NCI-H2081 (cell line): ENCODE measurements at places on chromosomes 6 and 20.

DNA sequence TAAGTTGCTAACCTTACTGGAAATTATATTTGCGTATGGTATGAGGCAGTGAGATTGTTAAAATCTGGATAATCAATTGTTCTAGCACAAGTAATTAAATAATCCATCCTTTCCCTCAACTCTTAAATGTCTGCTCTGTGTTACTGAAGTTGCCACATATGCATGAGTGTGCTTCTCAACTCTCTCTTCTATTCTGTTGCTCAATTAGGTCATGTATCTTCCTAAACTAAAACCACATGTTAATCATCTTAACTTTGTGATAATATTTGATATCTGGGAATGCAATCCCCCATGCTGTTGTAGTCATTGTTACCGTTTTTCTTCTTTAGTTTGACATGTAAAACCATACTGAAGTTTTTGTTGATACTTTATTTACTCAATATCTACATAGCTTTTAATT, 63.5 kb upstream of the STMND1 start:
- DNase-seq = no peak

GRCh38 chr6:88164061-88164460, 2.1 kb downstream of the CNR1 start:
- no peak for DNase-seq

GRCh38 chr6:5724911-5725310, 281.8 kb downstream of the NRN1 start:
- no peak for DNase-seq

DNA sequence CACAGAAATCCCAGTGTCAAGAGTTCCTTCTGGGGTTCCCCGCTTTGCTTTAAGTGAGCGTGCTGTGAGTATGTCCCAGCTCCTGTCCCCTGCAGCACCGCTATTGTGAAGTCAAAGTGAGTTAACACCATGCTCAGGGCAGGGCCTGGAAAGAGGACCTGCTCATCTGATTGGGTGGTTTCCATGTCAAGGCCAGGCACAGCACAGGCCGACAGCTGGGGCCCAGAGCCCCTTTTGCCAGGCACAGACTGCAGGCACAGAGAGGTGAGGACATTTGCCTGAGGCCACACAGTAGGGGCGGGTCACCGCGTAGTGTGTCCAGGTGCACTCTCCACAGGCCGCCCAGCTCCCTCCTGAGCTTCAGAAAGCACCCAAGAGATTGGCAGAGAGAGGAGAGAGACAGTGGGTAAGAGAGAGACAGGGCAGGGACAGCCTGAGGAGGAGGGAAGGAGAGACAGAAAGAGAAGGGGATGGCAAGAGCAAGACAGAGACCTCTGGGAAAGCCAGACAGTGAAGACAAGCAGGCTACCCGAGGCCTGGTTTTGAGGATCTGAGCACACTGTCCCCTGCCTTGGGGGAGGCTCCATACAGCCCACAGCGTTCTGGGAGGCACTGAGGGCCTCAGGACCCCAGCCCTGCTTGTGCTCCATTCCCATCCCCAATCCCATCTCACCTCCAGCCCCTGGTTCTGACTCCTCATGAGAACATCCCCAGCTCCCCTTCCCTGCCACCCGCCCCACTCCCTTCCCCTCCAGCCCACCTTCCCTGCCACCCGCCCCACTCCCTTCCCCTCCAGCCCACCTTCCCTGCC, 6.5 kb upstream of the BPIFB1 start:
- DNase-seq = no peak

GRCh38 chr6:156062091-156062563, 606.5 kb upstream of the NOX3 start:
- no peak for DNase-seq

GRCh38 chr6:102398788-102399390, 1005.4 kb downstream of the GRIK2 start:
- no peak for DNase-seq

DNA sequence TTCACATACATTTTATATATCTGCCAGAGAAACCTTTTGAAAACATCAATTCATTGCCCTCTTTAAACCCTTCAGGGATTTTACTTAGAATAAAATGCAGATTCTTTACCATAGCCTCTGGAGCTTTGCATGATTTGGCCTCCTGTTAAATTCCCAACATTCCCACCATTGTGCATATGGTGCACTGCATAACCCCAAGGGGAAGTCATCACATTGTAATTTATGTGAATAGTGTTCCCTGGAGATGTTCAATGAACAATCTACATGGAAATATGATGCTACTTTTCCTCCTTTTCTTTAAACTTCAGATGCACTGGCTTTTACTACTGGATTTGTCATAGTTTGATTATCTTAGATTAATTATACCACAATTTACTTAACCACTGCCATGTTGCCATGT, 94.7 kb downstream of the PHF3 start:
- no peak for DNase-seq

DNA sequence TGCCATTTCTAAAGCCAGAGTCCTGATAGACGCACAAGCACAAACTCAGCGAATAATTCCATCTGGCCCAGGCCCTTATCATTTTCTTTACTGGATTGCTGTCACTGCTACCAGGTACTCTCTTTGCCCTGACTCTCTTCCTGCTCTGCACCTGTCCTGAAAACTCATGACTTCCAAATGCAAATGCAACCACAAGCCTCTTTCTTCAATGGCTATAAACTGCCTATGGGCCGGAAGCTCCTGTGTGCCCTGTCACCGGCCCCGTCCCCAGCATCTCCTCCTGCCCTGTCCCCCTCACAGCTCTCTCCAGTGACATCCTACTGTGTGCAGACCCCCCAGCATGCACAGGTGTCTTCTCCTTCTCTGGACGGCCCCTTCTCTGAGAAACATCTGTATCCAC, 302.6 kb downstream of the GMDS start:
- no peak for DNase-seq

DNA sequence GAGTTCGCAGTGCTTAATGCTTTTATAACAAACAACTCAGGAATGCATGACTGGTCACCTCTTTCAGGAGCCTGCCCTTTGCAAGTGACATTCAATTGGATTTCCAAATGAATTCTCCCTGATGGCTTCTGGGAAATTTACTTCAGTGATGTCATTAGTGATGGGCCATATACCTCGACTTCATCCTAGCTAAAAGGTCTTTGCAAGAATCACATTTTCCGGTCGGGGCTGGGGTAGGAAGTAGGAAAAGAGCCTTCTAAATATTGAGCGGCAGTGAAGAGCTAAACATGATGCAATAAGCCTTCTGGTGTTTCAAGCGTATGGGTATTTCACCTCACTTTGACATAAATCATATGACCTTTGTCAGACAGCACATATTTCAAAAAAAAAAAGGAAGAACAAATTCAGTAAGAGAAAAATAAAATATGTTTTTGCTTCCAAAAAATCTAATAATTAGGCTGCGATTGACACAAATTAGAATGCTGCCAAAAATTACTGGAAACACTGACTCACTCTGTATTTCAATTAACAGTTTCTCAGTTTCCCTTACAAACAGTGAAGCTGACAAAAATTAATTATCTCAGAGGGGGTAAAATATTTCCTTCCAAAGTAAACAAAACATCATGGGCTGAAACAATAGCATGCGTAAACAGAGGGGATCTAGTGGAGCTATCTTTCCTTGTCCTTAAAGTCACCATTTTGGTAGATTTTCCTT, 39.8 kb downstream of the ADTRP start:
- no peak for DNase-seq

DNA sequence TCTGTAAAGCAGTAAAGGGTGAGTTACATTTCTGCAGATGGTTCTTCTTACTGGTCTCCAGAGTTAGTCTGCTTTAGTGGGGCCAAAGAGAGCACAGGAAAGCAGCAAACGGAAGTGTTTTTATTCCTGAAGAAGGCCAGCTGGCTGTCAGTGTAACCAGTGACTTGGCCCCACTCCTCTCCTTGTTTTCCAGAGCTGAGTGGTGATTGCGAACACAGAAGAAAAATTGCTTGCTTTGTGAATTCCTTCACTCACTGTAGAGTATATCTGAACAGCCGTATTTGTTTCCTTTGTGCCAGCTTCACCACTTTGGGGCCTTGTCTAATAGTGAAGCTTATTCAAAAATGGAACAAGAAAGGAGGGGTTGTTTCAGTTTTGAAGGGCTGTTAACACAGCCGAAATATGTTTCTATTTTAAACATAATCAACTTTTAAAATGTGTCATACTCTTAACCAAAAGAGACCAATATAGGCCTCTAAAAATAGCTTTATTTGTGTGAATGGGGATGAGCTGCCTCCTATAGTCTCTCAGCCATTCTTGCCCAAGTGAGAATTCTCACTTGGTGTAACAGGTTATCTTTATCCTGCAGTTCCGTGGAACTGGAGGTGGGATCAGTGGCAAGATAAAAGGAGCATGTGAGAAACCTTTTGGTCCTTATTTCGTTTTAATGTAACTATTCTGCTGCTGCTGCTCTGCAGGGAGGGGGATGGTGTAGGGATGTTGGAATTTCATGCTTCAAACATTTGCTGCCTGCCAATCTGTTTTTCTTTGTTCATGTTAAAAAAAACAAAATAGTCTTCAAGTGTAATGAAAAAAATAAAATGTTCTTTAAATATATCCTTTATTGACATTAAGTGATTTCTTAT, 37.8 kb downstream of the ZC2HC1B start:
- DNase-seq = no peak

GRCh38 chr6:129102741-129103140, 219.8 kb downstream of the LAMA2 start:
- no peak for DNase-seq

DNA sequence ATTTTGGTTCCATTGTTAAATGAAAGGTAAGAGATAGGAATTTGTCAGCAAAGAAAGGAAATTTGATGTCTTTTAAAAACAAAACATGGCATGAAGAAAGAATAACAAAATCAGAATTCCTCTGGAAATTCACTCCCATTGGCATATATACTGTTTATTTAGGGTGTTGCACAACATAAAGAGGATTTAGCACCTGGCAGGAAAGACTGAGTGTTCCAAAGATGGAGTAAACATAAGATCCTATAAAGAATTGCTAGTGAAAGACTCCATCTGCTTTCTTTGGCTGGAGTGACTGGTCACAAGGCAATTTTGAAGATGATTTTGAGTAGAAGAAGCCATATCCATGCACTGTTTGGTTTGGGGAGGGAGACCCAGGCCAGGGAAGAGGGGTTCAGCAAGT, 62.4 kb downstream of the CD24 start:
- DNase-seq = no peak

DNA sequence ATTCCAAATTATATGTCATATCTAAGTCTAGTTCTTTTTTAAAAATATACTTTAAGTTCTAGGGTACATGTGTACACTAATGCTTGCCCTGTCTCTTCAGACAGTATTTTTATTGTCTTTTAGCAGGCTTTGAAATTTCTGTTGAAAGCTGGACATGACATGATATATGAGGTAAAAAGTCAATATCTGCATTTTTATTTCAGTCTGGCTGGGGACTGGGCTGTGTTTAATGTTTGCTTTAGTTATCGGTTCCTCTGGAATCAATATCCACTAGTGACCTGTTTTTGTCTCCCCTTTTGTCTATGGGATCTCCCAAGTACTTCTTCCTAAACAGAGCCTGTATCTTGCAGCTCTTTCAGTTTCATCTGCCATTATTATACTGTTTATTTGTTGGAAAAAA, 786.2 kb upstream of the GJE1 start:
- no peak for DNase-seq

DNA sequence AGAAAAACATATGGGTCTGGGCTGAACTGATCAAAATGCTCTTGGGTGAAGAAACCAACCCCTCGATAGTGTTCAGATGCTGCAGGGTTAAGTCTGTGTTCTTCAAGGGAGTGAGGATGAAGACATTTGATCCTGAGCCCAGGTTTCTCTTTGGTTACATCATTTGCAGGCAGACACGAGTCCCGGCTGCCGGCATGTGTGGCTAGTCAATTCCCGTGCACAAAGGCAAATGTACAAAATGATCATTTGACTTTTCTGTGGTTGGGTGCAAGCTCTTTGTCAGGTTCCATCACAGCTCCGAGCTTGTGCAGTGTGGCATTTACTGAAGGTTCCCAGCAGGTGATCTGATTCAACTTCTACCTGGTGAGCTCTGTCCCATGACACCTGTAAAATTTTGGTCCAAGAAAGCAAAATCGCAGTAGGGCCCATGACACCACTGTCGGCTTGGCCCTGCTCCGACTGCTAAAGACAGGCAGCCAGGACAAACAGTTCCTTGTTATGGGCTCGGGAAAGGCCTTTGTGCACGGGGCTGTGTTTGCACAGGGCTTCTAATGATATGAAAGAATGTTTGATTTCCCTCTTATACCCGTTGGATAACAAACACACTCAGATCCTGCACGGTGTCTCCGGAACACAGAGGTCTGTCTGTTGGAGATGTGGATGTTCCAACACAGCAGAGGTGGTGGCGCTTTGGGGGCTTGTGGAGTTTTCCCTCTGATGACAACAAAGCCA, 46.9 kb downstream of the GJA10 start:
- DNase-seq = peak; percentile 52

GRCh38 chr6:142642651-142643050, 302.3 kb downstream of the HIVEP2 start:
- no peak for DNase-seq

GRCh38 chr6:37523412-37523811, 23.7 kb upstream of the CCDC167 start:
- no peak for DNase-seq

- no peak for DNase-seq
These were observed 66.2 kb upstream of the RALGAPA2 start for GRCh38 chr20:20778676-20779075.

DNA sequence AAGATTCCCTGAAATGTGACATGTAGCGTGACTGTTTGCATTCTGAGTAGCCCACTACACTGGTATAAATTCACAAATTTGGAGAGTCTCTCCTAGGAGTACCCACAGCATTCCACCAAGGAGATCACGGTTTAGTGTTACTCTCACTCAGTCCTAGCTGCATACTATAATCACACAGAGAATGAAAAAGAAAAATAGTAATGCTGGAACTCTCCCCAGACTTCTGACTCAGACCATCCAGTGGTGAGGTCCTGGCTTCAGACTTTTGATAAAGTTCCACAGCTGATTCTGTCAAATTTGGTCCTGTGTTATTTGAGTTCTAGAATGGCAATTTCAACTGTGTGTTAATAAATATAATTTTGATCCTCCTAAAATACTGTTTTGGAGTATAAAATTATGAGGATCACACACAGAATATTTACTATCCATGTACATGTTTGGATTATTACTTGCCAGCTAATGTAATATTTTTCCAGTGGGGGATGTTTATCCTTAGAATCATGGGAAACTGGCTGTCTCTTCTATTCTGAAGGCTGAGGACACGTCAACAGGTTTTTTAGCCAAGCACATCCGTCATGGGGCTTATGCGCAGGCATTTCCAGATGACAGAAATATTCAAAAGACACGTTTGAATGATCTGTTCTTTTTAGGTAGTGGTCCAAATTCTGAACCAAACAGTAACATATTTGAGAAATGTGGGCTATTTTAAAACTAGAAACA, 5.1 kb upstream of the KIAA0408 start:
- no peak for DNase-seq

DNA sequence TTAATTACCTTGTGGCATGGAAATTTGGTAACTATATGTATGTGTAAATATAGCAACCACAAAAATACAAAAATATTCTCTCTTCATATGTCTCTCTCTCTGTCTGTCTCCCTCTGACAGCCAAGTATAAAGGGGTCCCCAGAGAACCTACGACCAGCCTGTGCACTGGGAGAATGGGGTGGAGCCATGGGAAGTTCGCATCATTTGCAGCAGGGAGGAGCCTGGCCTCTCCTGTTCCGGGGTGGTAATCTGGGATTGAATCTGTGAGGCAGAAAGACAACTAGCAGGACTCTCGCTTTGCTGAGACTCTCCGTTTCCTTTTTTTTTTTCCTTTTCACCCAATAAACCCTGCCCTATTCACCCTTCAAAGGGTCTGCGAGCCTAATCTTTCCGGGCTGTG, 1109.1 kb downstream of the HACE1 start:
- DNase-seq = no peak

GRCh38 chr20:50968289-50968688, 9.7 kb downstream of the MOCS3 start:
- DNase-seq = no peak
